ENCODE measurements at places on chromosomes 12 and 14.

DNA sequence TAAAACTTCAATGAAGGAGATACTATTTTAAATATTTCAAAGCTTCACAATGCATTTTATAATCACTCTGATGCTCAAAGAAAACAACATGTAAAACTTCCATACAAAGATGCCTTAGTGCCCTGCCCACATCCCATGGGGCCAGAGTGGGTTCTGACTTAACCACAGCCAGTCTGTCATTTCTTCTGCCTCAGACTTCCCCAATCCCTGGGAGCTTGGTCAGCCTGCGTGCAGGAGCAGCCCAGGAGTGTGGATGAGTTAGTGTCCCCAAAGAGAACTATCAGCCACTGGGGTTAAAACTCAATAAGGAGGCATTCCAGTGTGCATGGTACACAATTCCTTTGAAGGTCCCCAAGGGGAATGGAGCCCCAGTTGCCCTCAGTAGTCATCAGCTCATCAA, 100.3 kb downstream of the PTCSC3 start:
- DNase-seq = no peak

- DNase-seq = no peak
Measured at GRCh38 chr12:27960821-27961220, 11.7 kb downstream of the PTHLH start.

GRCh38 chr12:129075460-129076208, 222.4 kb downstream of the GLT1D1 start:
- DNase-seq = no peak

GRCh38 chr12:66206141-66206540, 17.1 kb downstream of the IRAK3 start:
- DNase-seq = no peak

- DNase-seq = no peak
Measured at GRCh38 chr14:64745511-64746091, 41.4 kb downstream of the PLEKHG3 start.

- DNase-seq = no peak
Measured at GRCh38 chr14:97458661-97459579, 661.7 kb downstream of the VRK1 start.

- DNase-seq = no peak
Measured at GRCh38 chr14:39266525-39266870, 32.8 kb downstream of the MIA2 start.

DNA sequence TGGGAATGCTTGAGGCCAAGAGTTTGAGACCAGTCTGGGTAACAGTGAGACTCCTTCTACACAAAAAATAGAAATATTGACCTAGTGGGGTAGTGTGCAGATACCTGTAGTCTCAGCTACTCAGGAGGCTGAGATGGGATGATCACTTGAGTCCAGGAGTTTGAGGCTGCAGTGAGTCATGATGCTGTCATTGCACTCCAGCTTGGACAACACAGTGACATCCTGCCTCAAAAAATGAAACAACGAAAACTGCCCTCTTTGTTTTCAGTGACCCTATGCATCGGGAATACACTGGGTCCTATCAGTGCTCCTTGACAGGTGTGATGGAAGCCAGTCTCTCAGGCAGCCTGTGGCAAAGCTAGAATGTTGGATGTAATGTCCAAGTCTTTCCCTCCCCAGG, 311.5 kb upstream of the OR4E1 start:
- DNase-seq = no peak

GRCh38 chr12:114479831-114480230, 73.9 kb upstream of the TBX5 start:
- DNase-seq = no peak

- no peak for DNase-seq
Measured at GRCh38 chr14:95299271-95299670, 20.4 kb downstream of the CLMN start.

DNA sequence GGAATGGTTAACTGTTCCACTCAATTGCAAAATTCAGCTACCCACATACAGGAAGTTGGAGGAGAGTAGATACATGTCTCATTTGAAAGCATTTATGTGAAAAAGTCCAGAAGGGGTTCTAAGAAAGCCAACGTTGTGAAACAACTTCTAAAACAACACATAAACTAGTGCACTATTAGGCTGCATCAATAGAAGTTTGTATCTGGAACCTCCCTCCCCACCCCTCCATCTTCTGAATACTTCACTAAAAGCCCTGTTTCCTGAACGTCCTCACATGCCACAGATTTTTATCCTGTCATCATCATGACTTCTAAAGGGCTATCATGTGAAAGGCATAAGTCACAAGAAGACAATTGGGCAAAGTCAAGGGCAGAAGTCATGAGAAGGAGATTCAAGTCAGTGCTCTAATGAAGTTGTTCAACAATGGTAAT, 5.5 kb downstream of the KRT79 start:
- DNase-seq = no peak

DNA sequence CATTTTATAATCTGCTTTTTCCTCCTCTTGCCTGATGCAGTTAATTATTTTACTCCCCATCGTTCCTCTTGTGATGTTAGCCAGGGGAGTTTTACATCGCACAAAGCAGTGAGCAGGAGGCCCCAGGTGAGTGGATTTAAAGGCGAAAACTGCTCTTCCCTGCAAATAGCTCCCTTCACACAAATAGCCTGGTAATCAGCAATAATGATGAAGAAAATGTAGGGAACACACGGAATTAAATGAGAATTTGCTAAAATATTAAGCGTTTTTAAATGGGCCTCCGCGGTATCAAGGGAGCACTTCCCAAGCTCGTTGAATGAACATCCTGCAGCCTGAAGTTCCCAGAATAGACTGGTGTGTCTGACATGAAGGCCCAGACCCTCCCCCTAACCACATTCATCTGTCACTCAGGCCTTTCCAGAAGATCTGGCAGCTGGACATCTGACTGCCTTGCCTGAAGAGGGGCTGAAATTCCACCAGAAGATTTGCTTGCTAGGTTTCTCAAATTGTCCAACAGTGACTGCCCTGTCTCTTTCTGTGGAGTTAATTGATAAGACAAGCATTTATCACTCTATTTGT, 127.2 kb downstream of the CCDC60 start:
- DNase-seq = no peak

- no peak for DNase-seq
Measured at GRCh38 chr14:73576391-73576790, 7.4 kb downstream of the ACOT2 start.

DNA sequence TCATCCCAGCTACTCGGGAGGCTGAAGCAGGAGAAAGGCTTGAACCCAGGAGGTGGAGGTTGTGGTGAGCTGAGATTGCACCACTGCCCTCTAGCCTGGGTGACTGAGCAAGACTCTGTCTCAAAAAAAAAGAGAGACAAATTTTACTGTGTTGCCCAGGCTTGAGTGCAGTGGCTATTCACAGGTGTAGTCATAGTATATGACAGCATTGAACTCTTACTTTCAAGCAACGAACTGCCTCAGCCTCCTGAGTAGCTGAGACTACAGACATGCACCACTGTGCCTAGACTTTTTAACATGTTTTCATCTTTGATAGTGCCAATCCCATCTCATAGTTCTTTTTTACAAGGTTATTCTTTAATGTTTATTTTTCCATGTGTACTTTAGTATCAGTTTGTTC, 13.7 kb downstream of the ARID2 start:
- DNase-seq = no peak

- DNase-seq = no peak
Measured at GRCh38 chr14:74951443-74952179, 3.8 kb downstream of the PGF start.

GRCh38 chr14:64711039-64711438, 6.8 kb downstream of the PLEKHG3 start:
- DNase-seq = no peak

GRCh38 chr12:107411792-107412535, 273.6 kb upstream of the PWP1 start:
- no peak for DNase-seq

DNA sequence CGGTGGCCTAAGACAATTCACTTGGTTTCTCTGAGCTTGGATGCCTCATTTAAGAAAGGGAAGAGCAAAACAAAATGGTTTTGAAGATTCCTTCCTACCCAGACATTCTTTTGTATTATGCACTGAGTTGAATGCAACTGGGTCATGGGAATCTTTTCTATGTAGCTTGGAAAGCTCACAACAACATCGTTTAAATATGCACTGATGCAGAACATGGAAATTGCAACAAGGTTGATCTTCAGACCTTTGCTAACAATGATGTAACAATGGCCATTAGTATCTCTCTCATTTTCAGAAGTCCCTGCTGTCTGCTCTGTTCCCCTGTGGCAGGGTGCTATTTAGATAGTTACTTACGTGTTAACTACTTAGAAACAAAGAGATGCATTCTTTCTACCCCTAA, 30.1 kb upstream of the IGF1 start:
- DNase-seq = no peak

DNA sequence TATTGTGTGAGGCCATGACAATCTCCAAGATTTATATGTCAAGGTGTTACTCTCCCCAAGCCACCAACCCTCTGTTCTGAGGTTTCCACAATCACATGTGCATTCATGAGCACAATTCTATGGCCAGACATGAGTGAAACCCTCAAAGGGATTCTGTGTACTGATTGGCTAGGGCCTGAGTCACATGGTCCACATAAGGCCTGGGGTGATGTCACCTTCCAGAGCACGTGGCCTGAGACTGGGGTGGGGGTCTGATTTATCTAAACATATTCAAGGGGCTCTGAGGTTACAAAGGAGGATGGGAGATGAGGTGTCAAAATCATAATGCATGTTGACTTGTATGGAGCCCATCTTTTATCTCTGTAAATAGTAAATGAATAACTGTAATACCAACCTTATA, 1369.9 kb upstream of the TMEM132C start:
- no peak for DNase-seq

GRCh38 chr14:75277815-75278421, 710 bp upstream of the FOS start:
- no peak for DNase-seq

DNA sequence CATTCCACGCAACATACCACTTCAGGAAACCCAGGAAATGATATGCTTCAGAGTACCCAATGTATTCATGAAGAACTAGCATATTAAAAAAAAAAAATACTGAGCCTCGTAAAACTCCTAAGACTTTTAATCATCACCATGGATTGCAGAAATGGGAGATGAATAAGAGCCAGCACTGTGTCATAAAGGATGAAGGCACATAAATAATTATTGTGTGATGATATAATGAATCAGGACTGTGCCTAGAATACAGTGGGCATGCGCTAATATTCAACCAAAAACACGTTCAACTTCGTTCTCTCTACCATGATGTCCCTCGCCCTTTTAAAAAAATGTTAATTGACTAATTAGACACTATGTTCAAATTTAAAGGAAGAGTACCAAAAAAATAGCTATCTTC, 68.7 kb downstream of the CIT start:
- no peak for DNase-seq

DNA sequence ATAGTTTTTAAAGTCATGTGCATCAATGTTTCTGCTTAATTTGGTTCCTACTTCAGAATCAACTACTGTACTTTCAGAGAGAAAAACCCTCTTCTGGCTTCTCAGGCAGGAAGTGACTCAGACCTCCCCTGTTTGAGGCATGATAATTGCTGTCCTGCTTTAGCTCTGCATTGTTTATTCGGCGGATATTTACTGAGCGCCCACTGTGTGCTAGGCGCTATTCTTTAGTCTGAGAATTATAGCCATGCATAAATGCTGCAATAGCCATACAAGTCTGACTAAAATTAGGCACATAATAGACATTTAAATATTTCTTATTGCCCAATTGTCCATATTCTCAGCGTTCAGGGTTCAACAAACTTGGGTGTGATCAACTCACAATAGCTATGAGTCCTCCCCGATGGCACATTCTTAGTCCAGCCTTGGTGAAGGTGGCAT, 6.1 kb upstream of the AMIGO2 start:
- no peak for DNase-seq

DNA sequence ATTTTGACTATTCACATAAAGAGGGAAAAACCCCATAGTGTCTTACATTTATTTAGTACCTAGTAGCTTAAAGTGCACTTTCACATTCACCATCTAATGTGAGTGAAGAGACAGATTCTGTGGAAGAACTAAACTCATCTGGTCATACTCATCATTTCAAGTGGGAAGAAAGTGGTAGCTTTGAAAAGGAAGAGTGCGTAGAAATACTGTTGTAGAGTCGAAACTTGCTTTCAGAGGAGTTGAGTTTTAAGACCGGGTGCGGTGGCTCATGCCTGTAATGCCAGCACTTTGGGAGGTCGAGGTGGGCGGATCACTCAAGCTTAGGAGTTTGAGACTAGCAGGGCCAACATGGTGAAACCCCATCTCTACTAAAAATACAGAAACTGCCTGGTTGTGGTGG, 222.2 kb downstream of the ERC1 start:
- no peak for DNase-seq

- no peak for DNase-seq
Measured at GRCh38 chr12:49866859-49867569, 24.1 kb upstream of the BCDIN3D start.

DNA sequence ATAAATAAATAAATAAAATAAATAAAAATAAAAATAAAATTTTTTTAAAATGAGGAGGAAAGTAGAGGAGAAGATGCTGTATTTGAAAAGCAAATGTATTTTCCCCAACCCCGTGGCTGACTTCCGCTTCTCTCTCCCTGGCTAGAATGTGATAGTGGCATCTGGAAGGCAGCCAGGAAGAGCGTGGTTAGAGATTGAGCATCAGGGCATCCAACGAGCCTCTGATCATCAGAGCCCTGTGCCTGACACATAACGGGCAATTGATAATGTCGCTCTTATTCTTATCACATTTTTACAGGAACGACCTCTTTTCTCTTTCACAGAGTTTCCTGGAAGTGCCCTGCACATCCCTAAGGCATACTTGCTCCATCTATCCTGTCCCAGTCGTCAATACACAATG, 496.9 kb upstream of the TMEM132C start:
- no peak for DNase-seq
